ENCODE measurements at places on chromosomes 5 and 9. TPM values are rescaled to one million over a fixed set of nuclear protein-coding genes. Genes with fewer than 3 reads are reported as not detected.

DNA sequence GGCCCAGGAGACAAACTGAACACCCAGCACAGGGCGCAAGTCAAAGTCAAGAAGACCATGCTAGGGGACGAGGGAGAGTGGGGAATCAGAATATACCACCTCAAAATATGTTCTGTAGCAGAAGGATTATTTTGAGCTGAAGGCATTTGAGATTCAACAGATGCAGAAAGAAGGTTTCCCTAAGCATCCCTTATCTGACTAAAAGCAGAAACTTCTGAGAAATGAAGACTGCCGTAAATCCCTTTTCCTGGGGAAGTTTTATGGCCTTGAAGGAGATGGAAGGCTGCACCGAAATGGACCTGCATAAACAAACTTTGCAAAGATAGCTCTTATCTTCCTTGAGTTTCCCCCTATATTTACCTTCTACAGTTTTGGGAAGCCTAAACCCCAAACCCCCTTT lies 72.8 kb downstream of the PTTG1 start:
- H3K27me3 ChIP-seq = no peaks in the 10 kb centered on the region
- no peaks in the 10 kb centered on the region for H3K4me1 ChIP-seq
- no peak for DNase-seq
- no peak overlapping the region for H3K4me3 ChIP-seq
- no peaks in the 10 kb centered on the region for H3K36me3 ChIP-seq

DNA sequence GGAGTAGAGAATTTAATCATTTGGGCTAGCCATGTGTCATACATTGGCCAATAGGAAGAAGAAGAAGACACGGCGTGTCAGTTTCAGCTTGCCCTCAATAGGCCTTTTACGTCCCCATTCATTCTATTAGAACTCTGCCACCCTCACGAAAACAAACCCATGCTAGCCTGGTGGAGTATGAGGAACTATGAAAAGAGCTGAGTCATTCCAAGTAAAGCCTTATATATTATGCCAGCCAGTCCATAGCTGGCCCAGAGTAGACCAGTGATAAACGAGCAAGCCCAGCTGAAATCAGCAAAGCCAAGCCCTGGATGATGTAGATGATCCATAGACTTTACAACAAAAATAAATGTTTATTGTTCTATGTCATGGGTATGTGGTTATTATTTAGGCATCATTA lies 895.1 kb downstream of the TLE1 start:
- no peak overlapping the region for H3K27ac ChIP-seq
- H3K27me3 ChIP-seq = no peaks in the 10 kb centered on the region
- H3K36me3 ChIP-seq = no peaks in the 10 kb centered on the region
- no peaks in the 10 kb centered on the region for H3K4me1 ChIP-seq

DNA sequence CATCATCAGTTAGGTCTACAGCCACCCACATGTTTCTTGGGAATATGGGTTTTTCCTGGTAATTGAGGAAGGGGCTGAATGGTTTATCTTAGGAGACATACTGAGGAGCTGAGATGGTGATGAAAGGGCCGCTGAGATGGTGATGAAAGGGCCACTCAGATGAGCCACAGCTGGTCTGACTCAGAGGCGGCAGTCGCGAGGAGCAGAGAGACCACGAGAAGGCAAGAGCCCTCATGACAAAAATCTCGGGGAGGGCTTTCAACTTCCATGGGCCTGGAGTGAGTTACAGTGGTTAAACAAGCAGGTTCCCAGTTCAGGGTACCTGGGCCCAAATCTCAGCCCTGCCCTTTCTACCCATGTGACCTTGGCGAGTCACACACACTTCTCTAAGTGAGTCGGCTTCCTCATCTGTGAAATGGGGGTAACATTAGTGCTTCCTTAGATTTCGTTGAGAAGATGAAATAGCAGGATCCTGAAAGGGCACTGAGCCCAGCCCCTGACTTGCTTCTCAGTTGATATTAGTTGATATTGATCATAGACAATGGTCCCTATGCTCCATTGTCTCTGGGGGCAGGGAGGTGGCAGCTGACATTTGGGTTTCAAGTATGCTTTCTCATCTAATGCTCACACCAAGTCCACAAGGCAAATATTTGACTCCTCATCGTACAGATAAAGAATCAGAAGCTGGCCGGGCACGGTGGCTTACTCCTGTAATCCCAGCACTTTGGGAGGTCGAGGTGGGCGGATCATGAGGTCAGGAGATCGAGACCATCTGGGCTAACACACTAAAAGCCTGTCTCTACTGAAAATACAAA lies 169.5 kb downstream of the RGS3 start:
- DNase-seq = no peak
- H3K36me3 ChIP-seq = no peaks in the 10 kb centered on the region

GRCh38 chr9:130490981-130491380 lies 46.2 kb downstream of the ASS1 start:
- H3K27ac ChIP-seq = no peak overlapping the region
- H3K4me1 ChIP-seq = peaks cover 6% of the 10 kb centered on the region
- no peak for DNase-seq
- no peak overlapping the region for H3K4me3 ChIP-seq
- H3K36me3 ChIP-seq = no peaks in the 10 kb centered on the region
- no peaks in the 10 kb centered on the region for H3K27me3 ChIP-seq

DNA sequence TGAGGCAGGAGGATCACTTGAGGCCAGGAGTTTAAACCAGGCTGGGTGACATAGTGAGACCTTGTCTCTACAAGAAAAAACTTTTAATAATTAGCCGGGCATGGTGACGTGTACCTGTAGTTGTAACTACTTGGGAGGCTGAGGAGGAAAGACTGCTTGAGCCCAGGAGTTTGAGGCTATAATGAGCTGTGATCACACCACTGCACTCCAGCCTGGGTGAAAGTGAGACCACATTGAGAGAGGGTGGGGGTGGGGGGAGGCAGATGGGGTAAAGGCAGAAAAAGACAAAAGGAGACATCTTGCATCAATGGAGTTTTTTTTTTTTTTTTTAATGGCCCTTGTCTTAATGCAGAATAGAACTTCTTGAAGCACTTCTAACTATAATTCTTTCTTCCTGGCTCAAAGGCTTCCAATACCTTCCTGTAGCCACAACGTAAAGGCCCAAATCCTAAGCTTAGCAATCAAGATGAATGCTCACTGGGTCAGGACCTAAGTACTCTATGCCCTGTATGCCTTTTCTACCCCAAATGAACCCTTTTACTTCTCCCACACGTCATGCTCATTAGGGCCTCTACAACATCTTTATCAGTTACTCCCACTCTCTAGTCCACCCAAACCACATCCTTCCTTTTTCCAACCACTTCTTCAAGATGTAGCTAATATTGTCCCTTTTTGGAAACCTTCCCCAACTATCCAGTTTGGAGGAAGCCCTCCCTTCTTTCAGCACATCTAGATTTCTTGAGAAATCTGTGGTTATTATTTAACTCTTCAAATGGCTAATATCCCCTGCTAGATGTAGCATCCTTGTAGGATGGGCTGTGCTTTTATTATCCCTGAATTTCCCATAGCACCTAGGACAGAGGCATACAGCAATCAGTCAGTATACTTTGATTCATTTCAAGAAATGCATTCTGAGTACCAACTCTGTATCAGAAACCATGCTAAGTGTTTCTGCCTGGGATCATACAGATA lies 40.8 kb downstream of the CSF2 start:
- H3K27me3 ChIP-seq = no peaks in the 10 kb centered on the region
- no peak for DNase-seq
- H3K4me1 ChIP-seq = peaks cover 2% of the 10 kb centered on the region
- H3K36me3 ChIP-seq = no peaks in the 10 kb centered on the region
- H3K4me3 ChIP-seq = no peak overlapping the region
- no peak overlapping the region for H3K27ac ChIP-seq

DNA sequence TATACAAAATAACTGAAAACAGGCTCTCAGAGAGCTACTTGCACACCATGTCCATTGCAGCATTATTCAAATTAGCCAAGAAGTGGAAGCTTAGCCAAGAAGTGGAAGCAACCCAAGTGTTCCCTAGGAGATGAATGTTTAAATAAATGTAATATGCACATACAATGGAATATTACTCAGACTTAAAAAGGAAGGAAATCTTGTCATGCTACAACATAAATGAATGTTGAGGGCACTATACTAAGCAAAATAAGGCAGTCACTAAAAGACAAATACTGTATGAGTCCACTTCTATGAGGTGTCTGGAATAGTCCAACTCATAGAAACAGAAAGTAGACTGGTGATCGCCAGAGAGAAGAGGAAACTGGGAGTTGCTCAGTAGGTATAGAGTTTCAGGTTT lies 438.1 kb downstream of the MAT2B start:
- DNase-seq = no peak
- no peak overlapping the region for H3K4me3 ChIP-seq
- H3K27me3 ChIP-seq = no peaks in the 10 kb centered on the region
- peaks cover 4% of the 10 kb centered on the region for H3K4me1 ChIP-seq
- no peaks in the 10 kb centered on the region for H3K36me3 ChIP-seq

- peaks cover 7% of the 10 kb centered on the region for H3K4me1 ChIP-seq
- no peak overlapping the region for H3K4me3 ChIP-seq
- H3K27me3 ChIP-seq = no peaks in the 10 kb centered on the region
- no peak for DNase-seq
- no peak overlapping the region for H3K27ac ChIP-seq
- no peaks in the 10 kb centered on the region for H3K36me3 ChIP-seq
Observed at GRCh38 chr9:82588301-82589180, 474.4 kb downstream of the RASEF start.

- H3K36me3 ChIP-seq = no peaks in the 10 kb centered on the region
- H3K4me1 ChIP-seq = no peaks in the 10 kb centered on the region
- no peak for DNase-seq
- no peaks in the 10 kb centered on the region for H3K27me3 ChIP-seq
- H3K27ac ChIP-seq = no peak overlapping the region
Observed at GRCh38 chr9:78133751-78134150, 102.1 kb upstream of the CEP78 start.

DNA sequence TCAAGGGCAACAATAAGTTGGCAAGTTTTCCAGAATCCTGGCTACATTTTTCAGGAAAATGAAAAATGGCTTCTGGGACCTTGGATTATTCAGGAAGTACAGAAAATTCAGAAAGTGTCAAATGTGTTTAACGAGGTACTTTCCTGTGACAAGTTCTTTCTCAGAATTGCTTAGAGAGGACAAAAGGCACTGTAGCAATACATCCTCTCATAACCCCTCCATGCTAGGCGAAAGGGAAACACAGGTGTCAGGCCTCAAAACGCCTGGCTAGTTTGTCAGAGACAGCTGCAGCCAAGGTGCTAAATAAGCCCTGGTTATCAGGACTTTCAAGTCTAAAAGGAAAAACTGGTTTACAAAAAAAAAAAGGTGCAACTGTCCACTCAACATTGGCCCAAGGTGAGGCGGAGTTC lies 115.2 kb downstream of the GNAQ start:
- DNase-seq = no peak
- H3K4me3 ChIP-seq = no peak overlapping the region
- H3K36me3 ChIP-seq = no peaks in the 10 kb centered on the region
- no peak overlapping the region for H3K27ac ChIP-seq
- peaks cover 11% of the 10 kb centered on the region for H3K4me1 ChIP-seq
- H3K27me3 ChIP-seq = no peaks in the 10 kb centered on the region

DNA sequence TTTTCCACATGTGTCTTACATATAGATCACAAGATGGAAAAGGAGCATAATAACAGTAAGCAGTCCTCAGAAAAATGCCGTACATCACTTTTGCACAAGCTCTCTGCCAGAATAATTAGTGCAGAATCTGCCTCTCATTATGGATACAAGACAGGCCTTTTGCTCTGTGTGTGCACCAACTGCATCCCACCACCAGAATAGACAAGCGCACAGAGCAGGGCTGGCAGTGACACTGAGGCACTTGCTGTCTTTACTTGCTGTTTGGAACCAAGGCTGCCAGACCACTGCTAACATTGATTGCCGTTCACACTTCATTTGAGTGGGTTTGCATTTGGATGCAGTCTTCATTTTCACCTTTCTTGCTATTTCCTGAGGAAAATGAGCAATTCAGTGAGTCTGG lies 741.3 kb downstream of the TLE1 start:
- no peak overlapping the region for H3K27ac ChIP-seq
- no peaks in the 10 kb centered on the region for H3K27me3 ChIP-seq
- DNase-seq = no peak
- no peaks in the 10 kb centered on the region for H3K36me3 ChIP-seq
- H3K4me1 ChIP-seq = no peaks in the 10 kb centered on the region

DNA sequence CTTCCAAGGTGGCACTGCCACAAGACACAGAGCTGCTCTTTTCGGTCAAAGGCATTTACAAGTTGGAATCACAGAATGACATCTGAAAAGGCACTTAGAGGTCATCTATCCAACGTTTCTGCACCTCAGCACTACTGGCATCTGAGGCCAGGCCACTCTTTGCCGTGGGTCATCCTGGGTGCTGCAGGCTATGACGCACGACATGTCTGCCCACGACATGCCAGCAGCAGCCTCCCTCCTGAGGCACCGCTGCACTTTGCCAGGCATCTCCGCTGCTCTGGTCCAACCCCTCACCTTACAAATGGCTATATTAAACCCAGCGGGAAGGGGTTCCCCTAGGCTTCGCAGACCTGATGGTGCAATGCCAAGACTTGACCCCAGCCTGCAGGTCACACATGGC lies 8.1 kb downstream of the SURF4 start:
- DNase-seq = no peak
- no peak overlapping the region for H3K4me3 ChIP-seq
- peak overlapping the region; percentile 65 for H3K27ac ChIP-seq
- no peaks in the 10 kb centered on the region for H3K27me3 ChIP-seq
- peaks cover 23% of the 10 kb centered on the region for H3K36me3 ChIP-seq

DNA sequence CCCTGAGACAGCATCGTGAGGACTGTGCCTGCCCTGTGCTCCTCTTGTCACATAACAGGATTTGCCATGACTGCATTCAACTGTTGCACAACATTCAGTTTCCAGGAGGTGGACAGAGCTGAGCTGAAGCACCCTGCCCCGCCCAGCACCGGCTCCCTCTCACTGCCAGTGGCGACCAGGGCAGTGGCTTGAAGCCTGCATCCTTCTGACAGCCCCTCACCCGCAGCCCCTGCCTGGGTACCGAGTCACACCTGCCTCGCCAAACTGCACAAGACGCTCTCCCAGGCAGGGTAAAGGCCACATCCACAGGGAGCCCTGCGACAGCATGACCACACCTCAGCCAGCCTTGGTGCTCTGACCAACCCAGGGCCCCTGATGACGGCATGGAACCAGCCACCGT lies 59.9 kb upstream of the ZNF354A start:
- no peaks in the 10 kb centered on the region for H3K36me3 ChIP-seq
- no peaks in the 10 kb centered on the region for H3K4me1 ChIP-seq
- no peak overlapping the region for H3K4me3 ChIP-seq
- H3K27ac ChIP-seq = no peak overlapping the region
- no peak for DNase-seq

DNA sequence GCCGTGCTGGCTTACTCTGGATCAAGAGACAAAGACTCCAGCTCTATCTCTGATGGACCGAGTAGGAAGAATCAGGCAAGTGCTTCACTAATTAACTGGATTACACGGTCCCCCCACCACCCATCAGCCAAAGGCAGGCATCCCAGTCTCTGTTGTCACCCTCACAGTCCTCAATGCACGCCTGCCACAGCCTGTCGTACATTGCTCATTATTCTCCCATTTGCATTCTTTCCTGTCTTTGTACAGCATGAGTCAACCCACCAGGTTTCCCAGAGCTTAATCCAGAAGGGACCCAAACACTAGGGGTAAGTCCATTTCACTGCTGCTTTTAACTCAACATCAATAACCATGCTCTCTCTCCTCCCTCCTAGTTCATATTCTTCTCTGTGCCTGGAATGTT lies 44.4 kb downstream of the PCA3 start:
- no peaks in the 10 kb centered on the region for H3K4me1 ChIP-seq
- H3K4me3 ChIP-seq = no peak overlapping the region
- no peaks in the 10 kb centered on the region for H3K36me3 ChIP-seq
- no peak overlapping the region for H3K27ac ChIP-seq
- DNase-seq = no peak
- no peaks in the 10 kb centered on the region for H3K27me3 ChIP-seq

Gene TAF11L5
- total RNA-seq = not detected

Gene CMYA5
- 5.8 TPM for total RNA-seq

Gene COL23A1
- total RNA-seq = 0.25 TPM

All from right lobe of liver (tissue), 6 donors.